CD4-positive, alpha-beta T cell treated with Interleukin-15 for 4 hours (primary cell): ENCODE measurements at places on chromosomes 3 and 15.

GRCh38 chr3:106302451-106303221 lies 433.8 kb upstream of the CBLB start:
- DNase-seq = peak; percentile 21

- DNase-seq = no peak
Observed at GRCh38 chr15:100708916-100709315, 106.5 kb downstream of the ASB7 start.

DNA sequence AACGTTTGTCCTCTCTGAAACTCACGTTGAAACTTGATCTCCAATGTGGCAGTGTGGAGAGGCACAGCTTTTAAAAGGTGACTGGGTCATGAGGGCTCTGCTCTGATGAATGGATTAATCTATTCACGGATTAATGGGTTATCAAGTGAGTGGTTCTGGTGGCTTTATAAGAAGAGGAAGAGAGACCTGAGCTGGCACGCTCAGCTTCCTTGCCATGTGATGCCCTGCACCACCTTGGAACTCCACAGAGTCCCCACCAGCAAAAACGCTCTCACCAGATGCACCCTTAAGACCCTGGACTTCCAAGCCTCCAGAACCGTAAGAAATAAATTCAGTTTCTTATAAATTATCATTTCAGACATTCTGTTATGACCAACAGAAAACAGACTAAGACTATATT lies 2.6 kb downstream of the PPP1R2 start:
- DNase-seq = no peak

- DNase-seq = no peak
Observed at GRCh38 chr3:10137178-10137577, 4.4 kb upstream of the VHL start.

GRCh38 chr15:60591496-60592370 lies 112.8 kb upstream of the ICE2 start:
- DNase-seq = no peak

DNA sequence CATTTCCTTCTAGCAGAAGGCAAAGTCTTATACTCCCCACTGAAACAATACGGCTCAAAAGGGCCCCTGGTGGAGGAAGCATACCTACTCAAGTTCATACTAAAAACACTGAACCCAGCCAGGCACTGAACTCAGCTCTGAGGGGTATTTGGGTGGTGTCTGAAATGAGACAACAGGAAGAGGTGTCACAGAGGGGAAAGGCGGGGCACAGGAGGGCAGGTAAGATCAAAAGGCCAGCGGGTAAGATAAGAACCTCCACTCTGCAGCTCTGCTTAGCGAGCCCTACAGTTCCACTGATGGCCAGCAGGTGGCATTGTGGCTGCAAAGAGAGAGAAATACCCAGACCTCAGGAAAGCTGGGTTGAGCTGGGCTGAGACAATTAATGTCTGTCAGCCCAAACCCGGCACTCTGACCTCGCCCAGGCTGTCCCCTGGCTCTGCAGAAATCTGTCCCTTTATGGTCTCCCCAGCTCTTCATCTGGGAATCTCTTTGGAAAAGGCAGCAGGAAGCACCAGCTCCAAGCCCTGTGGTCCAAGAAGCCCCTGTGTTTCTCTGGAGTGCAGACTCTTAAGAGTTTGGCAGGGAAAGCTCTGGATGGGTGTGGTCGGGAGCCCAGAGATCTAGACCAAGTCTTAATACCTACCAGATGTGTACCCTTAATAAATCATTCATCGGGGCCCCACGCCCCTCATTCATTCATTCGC lies 8.4 kb downstream of the MFGE8 start:
- peak; percentile 97 for DNase-seq

DNA sequence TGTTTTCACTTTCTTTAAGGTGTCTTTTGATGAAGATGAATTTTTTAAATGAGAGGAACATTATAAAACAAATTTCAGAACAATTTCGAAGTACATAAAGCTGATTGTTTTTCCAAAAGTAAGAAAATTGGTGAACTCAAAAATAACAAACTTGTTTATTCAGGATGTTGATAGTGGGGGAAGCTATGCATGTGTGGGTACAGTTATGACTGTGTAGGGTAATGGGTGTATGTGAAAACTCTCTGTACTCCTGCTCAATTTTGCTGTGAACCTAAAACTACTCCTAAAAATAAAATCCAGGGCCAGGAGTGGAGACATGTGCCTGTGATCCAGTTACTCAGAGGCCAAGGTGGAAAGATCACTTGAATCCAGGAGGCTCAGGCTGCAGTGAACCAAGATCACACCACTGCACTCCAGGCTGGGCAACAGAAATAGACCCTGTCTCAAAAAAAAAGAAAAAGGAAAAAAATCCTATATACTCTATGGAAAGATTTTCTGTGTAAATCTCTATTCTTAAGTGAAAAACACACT lies 37.2 kb downstream of the PIK3CB start:
- no peak for DNase-seq

DNA sequence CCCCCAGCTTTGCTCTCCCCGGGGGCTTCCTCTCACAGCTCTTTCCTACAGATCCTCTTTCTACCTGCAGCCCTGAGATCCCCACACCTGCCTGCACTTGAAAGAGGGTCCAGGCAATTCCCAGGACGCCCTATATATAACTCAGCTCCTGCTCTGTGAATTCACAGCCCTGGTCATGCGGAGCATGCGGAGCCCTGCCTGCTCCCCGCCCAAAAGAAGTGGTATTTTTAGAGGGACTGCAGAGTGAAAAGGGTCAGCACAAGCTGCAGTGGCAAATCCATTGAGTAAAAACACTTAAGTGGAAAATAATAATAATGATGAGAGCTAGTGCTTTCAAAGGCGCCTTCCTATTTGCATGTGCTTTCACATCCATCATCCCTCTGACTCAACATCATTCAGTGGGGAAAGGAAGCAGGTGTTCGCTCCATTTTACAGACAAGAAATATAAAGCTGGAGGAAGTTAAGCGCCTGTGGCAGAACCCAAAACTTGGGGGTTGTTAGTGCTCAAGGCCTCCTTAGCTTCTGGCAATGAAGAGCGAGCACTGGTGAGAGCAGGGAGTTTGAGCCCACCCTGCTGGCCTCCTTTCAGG lies 76.3 kb upstream of the LIPC start:
- no peak for DNase-seq

- no peak for DNase-seq
Observed at GRCh38 chr3:137171834-137172603, 214.2 kb downstream of the IL20RB start.

DNA sequence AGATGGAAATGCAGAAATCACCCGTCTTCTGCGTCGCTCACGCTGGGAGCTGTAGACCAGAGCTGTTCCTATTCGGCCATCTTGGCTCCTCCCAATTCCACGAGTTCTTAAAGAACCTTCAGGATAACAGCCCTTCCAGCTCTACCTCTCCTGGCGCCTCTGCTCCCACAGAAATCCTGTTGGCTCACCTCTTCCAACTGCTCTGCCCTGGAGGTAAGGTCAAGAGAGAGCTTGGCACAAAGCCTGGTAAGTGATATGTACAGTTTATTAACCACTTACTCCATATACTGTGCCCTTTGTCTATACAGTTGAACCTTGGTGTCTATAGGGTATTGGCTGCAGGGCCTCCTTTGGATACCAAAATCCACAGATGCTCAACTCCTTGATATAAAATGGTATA lies 17.8 kb upstream of the FGF12 start:
- no peak for DNase-seq

GRCh38 chr3:131596884-131597283 lies 94.1 kb upstream of the MRPL3 start:
- DNase-seq = no peak

GRCh38 chr3:8301977-8302735 lies 199.5 kb upstream of the LMCD1 start:
- DNase-seq = peak; percentile 28

GRCh38 chr3:53286727-53287126 lies 30.9 kb upstream of the TKT start:
- DNase-seq = no peak

- no peak for DNase-seq
Observed at GRCh38 chr3:133862161-133862560, 33.5 kb downstream of the RAB6B start.

GRCh38 chr3:27342267-27342666 lies 26.9 kb downstream of the NEK10 start:
- DNase-seq = no peak

DNA sequence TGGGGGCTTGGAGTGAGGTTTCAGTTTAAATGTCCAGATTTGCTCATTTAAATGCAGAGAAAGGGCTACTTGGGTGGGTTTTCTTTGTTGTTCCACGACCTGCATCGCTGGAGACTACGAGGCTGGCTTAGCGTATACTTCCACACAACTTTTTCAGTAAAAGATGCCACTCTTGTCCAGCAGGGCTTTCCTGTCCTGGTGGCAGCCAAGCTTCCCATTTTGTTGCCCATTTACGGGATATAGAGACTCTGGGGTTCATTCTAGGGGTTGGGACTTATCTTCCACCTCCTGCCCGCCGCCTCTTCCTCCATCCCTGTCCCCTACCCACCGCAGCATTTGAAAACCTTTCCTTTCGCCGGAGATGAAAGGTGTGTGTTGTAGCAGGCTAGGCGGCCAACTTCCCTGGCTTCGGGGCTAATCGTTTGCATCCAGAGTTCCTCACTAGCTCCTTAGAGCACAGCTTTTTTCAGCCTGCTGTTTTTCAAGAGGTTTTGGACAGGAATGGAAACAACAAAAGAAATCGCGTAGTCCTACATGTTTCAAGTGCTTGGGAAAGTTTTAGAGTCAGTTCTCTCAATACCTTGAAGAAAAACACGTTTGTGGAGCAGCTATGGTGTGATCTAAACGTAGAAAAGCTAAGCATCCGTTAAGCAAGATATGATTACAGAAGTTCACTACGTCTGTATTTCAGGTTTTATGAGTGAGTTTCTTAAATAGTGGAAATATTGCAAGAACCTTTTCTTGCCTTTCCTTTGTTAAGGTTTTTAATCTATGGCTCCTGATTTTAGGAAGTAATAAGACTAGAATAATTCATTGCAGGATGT lies 843 bp downstream of the CHRNA5 start:
- DNase-seq = no peak

GRCh38 chr3:81485444-81485865 lies 276.0 kb downstream of the GBE1 start:
- no peak for DNase-seq

DNA sequence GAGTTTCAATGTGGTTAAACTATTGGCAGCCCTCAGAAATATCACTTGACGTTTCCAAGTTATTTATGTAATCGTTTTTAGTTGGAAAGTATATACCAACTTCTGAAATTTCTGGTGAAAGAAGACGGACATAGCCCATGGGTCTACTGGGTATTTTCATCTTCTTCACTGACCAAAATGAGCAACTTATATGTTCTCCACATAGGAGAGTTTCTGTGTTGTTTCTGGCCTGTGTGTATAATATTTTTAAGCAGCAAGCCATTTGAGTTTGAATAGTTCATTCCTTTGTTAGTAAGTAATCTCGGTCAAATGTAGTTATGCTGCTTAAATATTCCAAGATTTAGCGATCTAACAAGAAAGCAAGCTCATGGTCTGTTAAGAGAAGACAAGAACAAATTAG lies 57.3 kb downstream of the ADAMTSL3 start:
- DNase-seq = no peak

DNA sequence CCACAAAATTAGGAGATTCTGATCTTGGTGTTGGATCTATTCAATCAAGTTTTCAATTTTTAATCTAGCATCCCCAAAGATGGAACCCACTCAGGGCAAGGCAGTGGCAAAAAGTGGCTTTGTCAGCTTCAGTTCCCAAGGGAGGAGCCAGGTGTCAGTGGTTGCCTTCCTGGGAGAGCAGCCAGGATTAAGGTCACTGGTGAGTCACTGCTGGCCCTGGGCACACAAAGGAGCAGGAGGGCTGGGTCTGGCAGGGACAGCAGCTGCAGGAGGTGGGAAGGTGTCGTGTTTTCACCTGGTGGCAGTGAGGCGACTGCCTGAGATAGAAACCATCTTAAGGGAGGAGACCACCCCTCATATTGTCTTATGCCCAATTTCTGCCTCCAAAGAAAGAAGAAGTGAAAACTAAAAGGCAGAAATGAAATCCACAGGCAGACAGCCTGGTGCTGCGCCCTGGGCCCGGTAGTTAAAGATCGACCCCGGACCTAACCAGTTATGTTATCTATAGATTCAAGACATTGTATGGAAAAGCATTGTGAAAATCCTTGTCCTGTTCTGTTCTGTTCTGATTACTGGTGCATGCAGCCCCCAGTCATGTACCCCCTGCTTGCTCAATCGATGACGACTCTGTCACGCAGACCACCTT lies 5.9 kb upstream of the KLHL25 start:
- no peak for DNase-seq

DNA sequence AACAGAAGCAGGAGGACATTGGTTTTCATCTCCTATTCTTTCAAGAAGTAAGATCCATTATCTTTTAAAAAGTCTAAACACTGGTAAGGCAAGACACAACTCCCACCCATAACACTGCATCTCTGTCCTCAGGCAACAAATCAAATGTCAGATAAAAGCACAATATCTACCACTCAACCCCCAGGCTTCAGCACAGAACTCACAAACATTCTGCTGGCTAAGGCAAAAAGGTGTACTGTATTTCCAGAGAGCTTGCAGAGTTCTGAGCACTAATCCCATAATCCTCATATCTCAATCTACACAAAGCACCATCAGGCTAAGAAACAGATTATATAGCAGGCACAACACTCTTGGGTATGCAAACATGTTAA lies 20.9 kb downstream of the RAF1 start:
- no peak for DNase-seq

GRCh38 chr3:42476225-42477125 lies 26.0 kb upstream of the VIPR1 start:
- no peak for DNase-seq

DNA sequence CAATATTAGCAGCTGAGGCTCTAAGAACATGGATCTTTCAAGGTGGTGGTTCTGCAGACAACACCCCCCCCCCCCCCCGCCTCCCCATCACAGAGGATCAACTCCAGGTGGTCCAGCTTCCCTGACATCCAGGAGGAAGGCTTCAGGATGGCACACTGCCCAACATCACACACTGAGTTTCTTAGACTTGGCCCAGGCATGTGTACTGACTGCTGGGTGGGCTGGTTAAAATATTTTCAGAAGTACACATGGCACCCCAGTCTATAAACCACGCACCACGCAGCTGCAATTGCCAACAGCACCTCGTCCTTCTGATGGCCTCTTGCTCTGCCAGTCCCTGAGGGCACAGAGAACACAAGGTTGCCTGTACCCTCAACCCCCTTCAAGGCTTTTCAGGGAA lies 22.1 kb downstream of the SRPRB start:
- DNase-seq = no peak

- DNase-seq = no peak
Observed at GRCh38 chr3:119817583-119818363, 35.9 kb downstream of the NR1I2 start.

- no peak for DNase-seq
Observed at GRCh38 chr15:33535135-33535534, 224.4 kb downstream of the RYR3 start.

- DNase-seq = no peak
Observed at GRCh38 chr15:92020804-92021203, 167.3 kb downstream of the SLCO3A1 start.
